ENCODE measurements at places on chromosomes 1 and 21.

DNA sequence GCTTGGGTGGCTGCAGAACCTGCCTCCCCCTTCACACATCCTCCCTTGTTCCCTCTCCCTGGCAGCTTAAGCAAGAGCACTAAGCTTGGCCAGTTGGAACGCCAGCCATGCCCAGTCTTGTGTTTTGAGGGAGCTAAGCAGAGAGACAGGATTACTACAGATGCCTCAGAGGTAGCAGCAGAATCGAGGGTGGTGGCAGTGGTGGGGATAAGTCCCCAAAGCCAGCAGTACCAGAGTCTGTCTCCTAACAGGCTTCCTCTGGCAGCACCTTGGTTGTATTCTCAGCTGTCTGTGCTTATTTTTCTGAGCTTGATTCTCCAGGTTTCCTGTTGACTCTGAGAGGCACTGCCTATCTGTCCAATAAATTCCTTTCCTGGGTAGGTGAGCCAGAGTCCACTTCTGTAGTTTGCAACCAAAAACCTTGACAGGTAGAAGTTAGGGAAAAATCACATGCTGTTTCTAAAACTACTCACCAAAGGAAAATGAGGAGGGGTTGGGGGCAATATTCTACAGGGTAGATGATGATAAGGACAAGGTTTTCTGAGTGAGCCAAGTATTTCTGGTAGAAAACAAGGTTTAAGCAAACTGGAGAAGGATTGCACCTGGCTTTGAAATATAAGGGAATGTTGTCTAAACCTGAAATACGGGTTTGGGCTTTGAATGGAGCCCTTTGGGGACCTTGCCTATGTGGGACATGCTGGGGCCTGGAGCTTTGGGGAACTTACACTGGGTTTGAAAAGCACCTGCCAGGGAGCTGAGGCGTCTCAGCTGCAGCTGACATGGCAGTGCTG is 100.8 kb downstream of the PBX1 start:
- no peak for DNase-seq

GRCh38 chr1:17909634-17910033 is 154.5 kb downstream of the ACTL8 start:
- DNase-seq = no peak

GRCh38 chr1:89276690-89277089 is 4.0 kb upstream of the GBP5 start:
- DNase-seq = no peak

DNA sequence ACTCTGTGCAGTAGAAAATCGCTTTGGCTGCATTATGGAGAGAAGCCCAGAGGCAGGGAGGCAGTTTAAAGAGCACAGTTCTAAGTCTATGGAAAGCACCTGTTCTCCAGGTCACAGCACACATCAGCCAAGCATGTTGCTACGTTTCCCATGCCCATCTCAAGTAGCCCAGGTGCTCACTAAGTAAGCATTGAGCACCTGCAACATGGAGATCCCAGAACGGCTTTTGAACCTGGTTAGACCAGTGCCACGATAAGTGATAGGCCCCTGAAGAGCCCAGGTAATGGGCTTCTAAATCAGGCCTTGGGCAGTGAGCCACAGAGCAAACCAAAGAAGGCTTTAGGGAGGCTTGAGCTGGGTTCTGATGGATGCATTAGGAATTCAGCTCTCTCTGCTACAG is 186.2 kb downstream of the C1orf94 start:
- no peak for DNase-seq

DNA sequence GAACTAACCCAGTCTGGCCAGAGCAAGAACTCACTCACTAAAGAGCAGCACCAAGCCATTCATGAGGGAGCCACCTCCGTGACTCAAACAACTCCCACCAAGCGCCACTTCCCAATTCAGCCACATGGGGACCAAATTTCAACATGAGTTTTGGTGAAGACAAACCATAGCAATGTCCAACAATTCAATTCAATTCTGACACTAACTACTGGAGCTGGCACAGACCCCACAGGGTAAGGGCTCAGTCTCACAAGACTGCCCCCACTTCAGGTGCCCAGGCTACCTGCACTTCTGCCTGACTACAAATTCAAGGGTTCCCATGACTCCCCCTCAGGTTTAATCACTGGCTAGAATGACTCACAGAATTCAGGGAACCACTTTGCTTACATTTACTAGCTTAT is 48.8 kb upstream of the RAP1A start:
- no peak for DNase-seq

DNA sequence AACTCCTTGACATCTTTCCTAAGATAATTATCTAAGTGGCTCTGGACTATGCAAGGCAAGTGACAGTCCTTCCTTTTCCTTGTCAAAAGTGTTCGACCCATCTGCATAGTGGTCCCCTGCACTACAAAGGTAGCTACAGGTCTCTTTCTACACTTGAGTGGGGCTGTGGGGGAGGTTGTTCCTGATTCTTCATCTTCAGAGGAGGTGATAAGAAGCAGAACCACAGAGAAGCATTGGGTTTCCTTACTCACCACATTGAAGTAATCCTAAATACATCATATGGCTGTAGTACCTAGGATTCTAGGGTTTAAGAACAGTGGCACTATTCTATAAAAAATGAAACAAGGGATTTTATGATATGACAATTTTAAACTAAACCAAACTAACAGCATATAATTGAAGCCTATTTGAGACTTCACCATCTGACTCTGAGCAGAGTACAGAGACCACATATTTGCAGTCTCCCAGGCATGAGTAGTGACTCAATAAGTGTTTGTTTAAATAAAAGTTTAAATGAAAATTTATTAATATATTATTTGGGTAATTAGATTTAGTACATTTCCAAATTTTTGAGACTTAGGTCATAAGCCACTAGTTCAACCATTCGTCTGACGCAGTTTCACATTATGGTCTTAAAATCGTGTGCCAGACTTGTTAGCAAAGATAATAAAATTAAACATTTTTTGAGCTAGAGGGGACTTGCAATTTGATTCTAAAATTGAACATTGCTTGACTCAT is 54.9 kb upstream of the NEK7 start:
- DNase-seq = no peak

DNA sequence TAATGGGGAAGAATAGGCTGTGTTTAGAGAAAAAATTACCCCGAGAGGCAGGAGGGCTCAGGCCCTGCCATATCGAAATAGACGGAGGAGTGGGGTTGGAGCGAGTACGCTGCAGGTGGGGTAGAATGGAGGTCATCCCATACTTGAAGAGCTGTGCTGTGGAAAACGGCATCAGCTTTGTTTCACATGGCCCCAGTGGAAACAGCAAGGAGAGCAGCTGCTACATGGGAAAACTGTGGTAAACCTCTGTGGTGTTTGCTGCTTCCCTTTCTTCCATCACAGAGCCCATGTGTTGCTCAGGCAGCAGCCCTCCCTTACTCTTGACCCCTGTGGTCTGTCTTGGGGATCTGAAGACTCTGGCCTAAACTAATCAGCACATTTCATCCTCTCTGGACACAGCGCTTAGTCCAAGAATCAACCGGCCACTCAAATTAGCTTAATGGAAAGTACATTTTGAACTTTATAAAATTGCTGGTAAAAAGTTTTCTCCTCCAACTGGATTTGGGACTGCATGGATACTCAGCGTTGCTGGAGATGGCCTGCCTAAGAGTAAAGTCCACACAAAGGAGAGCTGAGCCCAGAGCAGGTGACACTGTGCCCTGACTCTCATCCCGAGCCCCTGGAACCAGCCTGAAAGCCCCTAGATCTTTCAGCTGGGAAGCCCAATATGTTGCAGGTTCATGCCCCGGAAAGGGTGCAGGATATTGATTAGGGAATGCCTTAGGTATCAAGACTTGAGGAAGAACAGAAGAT is 127.1 kb upstream of the GADD45A start:
- no peak for DNase-seq

DNA sequence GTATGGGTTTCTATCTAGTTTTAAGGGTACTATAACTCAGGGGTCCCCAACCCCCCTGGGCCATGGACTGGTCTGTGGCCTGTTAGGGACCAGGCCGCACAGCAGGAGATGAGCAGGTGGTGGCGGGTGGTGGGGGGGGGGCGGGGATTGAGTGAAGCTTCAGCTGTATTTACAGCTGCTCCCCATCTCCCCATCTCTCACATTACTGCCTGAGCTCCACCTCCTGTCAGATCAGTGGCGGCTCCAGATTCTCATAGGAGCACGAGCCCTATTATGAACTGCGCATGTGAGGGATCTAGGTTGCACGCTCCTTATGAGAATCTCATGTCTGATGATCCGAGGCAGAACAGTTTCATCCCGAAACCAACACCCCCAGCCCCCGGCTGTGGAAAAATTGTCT is 95.1 kb upstream of the SLC45A1 start:
- no peak for DNase-seq

- DNase-seq = no peak
These were observed 78.0 kb downstream of the PTPN14 start for GRCh38 chr1:214473387-214473786.

DNA sequence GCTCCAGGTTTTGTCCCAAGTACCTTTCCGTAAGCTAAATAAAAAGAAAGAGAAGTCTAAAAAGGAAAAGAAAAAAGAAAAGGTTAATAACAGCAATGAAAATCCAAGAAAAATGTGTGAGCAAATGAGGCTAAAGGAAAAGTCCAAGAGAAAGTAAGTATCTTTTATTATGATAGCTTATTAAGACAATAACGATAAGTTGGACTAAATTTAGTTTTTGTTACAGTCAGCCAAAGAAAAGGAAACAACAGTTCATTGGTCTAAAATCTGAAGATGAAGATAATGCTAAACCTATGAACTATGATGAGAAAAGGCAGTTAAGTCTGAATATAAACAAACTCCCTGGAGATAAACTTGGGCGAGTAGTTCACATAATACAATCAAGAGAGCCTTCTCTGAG is 31.5 kb downstream of the BRDT start:
- DNase-seq = no peak

DNA sequence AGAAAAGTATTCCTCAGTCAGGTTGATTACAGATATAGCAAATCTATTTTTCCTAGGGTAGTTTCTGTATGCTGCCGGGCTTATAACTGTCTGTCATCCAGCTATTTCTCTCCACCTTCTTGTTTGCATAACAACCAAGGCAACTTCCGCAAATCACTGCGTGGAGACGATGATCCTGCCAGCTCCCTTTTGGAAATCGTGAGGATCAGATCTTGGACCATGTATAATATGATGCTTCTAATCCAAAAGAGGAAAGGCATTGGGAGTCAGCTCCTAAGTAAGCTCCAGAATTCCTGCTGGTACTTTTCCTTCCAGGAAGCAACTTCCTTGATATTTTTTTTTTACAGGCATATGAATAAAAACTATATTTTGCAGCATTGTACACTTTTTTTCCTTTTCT is 445 bp upstream of the RGS4 start:
- no peak for DNase-seq

DNA sequence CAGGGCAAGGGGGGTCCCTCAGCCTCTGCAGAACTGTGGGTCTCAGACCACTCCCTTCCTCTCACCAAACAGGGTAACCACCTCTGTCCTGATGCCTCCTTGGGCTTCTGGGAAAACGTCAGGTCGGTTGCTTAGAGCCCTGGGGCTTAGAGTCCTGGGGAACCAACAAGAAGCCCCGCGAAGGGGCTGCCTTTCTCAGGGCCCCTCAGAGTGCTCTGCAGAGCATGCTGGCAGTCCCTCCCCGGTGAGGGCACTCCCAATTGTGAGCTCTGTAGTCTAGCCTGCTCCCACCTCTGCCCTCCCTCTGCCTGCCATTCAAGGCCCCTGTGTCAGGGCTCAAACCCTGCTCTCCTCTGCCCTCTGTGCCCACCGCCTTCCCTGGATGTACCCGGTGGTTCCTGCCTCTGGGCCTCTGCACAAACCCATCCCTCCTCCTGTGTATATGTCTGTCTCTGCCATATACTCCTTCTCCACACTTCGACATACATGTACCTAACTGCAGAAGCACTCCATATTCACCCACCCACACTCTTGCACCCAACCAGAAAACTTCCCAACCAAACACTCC is 92.3 kb downstream of the DMRTB1 start:
- no peak for DNase-seq

- no peak for DNase-seq
These were observed 38.4 kb upstream of the FGGY start for GRCh38 chr1:59258412-59259032.

GRCh38 chr1:238982736-238983135 is 403.6 kb upstream of the CHRM3 start:
- DNase-seq = no peak

DNA sequence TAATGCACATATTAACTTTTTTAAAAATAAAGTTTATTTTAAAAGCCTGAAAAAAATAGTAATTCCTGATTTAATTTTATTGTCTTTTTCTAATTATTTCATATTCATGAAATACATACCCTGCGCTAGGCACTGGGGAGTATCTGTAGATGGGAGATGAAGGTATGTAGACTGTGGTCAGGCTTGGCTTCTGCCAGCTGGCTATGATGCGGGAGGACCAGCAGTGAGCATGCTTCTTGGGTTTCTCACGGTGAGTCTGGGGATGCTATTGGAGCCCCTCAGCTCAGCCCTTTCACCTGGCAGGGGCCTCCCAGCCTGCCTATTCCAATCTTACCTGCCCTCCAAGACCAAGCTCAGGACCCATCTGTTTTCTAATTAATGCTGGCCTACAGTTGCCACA is 138.4 kb downstream of the NOS1AP start:
- DNase-seq = no peak

- DNase-seq = no peak
These were observed 106.6 kb upstream of the TMPRSS2 start for GRCh38 chr21:41614511-41614910.

- no peak for DNase-seq
These were observed 173.5 kb downstream of the ST6GALNAC5 start for GRCh38 chr1:77040826-77041225.

DNA sequence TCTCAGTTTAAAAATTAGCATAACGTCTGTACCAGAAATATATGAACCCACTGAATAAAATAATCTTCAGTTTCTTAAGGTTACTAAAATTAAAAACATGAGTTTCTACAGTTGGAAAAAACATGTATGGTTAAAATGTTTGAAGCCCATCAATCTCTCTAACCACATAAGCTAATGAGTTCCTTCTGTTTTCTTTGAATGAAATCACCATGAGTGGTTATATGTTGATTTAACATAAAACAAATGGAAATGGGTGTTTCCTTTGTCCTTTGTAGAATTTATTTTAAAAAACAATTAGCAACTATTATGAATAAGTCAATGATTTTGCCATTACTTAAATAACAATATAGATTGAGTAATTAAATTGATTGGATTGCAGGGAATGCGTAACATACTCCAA is 3.0 kb upstream of the ADGRL2 start:
- no peak for DNase-seq

- DNase-seq = peak; percentile 17
These were observed 96.3 kb upstream of the TMPRSS15 start for GRCh38 chr21:18499761-18500376.

Data from naive thymus-derived CD4-positive, alpha-beta T cell (primary cell).